ENCODE measurements at places on chromosomes 6 and 20.
A peak's percentile ranks its signal among the peaks of the same experiment; 100 is the strongest.

GRCh38 chr6:147726342-147726741 is 217.9 kb downstream of the SAMD5 start:
- DNase-seq, result no peak

GRCh38 chr6:50722829-50723554 is 9.7 kb downstream of the TFAP2D start:
- DNase-seq, result no peak

GRCh38 chr6:124254941-124255685 is 451.4 kb downstream of the NKAIN2 start:
- DNase-seq, result no peak

GRCh38 chr20:10802236-10802635 is 128.4 kb upstream of the JAG1 start:
- no peak for DNase-seq

GRCh38 chr6:11245381-11246256 is 13.2 kb upstream of the NEDD9 start:
- DNase-seq, result no peak

DNA sequence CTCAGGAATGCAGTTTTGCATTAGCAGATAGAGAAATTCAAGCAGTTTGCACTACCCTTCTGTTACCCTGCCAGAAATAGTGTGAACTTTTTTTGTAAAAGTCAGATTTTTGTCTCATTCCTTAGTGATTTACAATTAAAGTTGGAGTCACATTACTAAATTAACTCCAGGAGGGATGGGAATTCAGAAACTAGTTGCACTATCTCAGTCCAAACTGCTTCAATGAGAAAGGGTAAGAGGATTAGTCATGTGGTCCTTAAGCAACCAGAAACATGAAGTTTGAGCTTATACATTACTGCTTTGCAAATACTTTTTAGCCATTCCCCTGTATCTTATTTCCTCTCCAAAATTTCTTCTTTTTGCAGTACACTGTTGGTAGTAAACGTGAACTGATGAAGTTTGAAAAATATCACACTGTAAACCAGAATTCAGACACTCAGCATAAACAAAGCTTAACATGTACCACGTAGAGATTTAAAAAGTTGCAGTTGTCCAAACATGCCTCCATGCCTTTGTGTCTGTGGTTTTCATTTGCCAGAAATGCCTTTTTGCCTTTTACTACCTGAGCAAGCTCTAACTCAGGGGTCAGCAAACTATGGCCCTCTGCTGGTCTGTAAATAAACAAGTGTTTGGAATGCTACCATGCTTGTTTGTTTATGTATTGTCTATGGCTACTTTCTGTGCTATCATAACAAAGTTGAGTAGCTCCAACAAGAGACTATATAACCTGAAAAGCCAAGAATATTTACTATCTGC is 49.7 kb downstream of the TP53INP2 start:
- peak; percentile 3 for DNase-seq

DNA sequence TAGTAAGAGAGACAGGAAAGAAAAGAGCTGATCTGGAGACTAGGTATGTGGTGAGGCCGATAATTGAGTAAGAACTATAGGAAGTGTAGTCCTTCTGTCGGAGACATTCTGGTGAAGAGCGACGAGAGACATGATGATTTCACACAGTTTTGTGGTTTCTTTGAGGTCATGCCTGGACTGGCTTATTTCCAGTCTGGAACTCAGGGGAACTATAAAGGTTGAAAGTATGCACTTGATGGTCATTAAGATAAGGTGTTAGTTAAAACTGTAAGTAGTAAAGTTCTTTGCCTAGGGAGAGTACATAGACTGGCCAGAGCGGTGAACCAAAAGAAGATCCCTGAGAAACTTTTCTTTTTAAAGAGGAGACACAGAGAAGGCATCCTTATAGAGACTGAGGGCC is 68.8 kb downstream of the RFX6 start:
- DNase-seq, result peak; percentile 56

Data from OCI-M1 (cell line).